ENCODE measurements at places on chromosomes 6 and 20.

- no peak for DNase-seq
These were observed 26.3 kb upstream of the LAMP5 start for GRCh38 chr20:9488063-9488462.

DNA sequence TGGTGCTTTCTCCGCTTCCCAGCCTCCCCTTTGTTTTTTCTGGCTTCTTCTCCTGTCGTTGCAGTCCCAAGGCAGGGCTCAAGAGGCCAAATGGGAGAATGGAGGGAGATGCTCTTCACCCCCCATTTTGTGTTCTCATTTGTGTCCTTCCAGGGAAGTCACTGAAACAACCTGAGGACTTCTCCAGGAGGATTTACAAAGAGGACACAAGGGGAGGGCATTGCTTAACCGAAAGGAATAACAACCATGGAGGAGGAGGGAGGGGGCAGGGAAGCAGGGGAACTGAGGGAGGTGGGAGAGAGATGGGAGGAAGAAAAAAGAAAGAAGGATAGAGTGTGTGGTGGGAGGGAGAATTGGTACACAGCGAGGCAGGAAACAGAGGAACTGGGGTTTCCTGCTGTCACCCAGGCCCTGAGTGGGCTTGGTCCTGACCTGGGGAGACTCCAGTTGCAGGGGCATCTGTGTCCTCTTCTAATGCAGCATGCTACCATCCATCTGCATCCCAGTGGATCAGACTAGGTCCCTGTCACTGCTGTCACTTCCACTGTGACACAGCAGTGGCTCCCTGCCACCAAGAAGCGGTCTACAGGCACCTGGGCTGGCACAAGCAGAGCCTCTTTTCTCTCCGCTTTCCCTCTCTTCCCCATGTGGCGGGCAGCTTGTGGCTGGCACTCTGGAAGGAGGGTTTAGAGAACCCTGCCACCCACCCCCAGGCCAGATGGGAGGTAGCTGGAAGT is 17.1 kb upstream of the MLN start:
- no peak for DNase-seq

DNA sequence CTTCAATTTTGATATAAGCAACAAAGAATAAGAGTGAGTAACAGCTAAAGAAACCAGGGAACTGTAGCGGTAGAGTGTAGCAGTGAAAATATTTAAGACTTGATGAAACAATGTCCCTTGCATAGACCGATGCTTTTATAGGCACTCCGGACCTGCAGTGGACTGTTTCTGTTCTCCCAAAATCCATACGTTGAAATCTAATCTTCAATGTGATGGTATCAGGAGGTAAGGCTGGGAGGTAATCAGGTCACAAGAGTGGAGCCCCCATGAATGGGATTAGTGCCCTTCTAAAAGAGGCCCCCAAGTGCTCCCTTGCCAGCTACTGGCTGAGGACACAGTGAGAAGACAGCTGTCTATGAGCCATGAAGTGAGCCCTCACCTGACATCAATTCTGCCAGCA is 260.4 kb downstream of the ADGB start:
- DNase-seq = no peak

DNA sequence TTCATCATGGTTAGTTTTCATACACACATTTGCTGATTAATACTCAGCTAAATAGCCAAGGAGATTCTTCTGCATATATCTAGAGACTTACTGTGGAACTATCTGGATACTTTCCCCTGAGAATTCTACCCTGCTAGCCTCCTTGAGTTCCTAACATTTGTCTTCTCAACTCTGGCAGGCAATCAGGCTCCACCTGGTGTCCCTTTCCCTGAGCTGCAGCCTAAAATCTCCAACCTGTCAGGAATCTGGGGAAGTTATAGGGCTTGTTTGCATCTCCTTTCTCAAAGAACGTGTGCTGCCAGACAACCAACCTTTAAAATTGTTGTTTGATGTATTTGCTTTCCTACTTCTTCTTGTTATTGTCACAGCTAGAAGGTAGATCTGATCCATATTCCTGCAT is 73.4 kb downstream of the FUT9 start:
- no peak for DNase-seq

- DNase-seq = no peak
These were observed 5.0 kb downstream of the DST start for GRCh38 chr6:56637640-56638039.

DNA sequence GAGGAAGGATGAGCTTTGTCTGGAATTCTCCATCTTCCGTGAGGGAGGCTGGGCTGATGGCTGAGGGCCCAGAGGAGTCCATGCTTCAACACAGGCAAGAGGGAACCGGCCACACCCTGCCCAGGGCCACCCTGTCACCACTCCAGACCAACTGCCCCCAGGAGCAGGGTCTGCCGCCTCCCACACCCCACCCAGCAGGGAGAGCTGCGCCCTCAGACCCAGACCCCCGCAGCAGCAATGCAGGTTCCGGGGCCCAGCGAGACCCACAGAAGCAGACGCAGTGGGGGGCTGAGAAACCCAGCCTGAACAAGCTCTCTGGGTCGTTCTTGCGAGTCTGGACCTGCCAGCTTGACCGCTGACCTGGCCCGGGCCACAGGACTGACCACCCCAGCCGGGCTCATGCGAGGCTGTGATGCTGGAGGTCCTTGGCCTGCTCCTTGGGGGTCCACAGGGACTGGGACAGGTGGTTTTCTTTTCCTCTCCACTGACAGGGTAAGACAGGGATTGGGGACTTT is 25.0 kb downstream of the FRMD1 start:
- no peak for DNase-seq

DNA sequence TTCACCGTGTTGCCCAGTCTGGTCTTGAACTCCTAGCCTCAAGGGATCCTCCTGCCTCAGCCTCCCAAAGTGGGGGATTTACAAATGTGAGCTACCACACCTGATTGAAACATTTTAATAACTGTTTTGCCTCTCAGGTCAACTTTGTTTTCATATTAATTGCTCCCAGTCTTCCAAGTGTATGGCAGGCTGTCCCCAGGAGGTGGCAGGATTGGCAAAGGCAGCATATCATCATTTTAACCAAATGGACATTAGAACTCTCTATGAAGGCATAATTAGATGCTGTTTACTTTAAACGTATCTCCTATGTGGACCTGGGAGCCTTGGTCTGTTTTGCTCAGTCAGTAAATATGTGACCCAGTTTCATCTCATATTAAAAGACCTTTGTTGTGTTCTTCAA is 59.2 kb upstream of the CSE1L start:
- DNase-seq = no peak

DNA sequence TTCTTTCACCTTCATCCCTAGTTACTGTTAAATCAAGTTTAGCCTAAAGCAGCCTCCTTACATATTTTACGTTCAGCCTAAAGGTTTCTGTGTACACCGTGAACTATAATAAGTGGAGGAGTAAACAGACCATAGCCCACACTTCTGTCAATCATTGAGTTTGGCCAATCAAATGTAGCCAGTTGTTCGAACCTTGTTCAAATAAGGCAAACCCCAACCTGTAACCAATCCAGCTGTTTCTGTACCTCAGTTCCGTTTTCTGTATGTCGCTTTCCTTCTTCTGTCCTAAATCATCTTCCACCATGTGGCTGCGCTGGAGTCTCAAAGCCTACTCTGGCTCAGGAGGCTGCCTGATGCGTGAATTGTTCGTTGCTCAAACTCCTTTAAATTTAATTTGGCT is 1.8 kb upstream of the FBXO30 start:
- DNase-seq = no peak

DNA sequence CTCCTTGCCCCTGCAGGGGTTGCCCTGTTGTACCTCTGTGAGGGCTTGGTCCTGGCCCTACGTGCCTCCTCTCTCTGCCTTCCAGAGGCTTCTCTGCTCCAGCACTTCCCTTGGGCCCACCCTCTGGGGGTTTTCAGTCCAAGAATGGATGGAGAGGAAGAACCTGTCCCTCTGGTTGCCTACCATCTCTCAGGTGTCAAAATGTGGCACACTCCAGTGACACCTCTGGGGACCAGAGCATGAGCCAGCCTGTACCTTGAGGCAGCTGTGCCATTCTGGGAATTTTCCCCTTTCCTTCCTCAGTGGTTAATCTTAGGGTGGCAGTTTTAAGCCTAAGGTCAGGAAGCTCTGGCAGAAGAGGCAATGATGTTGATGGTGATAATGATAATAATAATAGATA is 115.2 kb upstream of the ARMC2 start:
- DNase-seq = no peak

- DNase-seq = no peak
These were observed 276.5 kb upstream of the CITED2 start for GRCh38 chr6:139650941-139651340.

DNA sequence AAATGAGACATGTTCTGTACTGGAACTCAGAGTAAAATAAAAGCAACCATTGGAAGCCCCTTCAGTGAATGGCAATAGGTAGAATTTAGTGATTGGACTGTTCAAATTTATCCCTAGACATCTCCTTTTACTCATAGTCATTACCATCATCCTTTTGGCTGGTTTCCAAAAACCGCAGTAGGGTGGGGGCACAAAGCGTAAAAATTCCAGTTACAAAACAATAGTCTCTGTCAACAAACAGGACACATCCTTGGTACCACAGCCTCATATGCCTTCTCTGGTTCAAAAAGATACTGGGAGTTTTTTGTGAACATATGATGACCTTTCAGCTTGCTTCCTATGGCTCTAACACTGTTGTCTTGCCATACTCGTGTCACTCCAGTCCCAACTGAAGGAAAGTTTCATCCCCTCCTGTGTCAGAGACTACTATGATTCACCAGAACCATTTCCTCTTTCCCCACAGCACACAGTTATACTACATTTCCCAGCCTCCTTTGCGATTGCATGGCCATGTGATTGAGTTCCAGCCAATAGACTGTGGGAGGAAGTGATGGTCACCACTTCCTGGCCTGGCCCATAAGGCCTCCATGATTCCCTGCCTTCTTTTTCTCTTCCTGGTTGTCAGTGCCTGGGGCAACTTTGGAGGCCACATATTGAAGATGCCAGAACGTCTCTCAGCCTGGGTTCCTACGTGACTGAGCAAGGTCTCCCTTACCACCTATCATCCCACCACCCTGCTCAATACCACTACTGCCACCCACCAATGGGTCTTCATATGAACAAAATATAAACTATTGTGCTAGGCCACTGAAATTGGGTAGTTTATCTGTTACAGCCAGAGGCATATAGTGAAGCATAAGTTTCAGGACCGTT is 162.4 kb downstream of the ID4 start:
- DNase-seq = no peak

- DNase-seq = no peak
These were observed 83.2 kb downstream of the CDC5L start for GRCh38 chr6:44470746-44471145.

GRCh38 chr6:24887545-24888140 is 48.1 kb downstream of the RIPOR2 start:
- DNase-seq = no peak

GRCh38 chr6:90098001-90098531 is 198.6 kb downstream of the BACH2 start:
- DNase-seq = no peak
